ENCODE measurements at places on chromosomes 7 and 10. TPM values are rescaled to one million over a fixed set of nuclear protein-coding genes. Genes with fewer than 3 reads are reported as not detected.

- DNase-seq, result peak; percentile 62
Measured at GRCh38 chr7:149147752-149148653, 750 bp downstream of the ZNF398 start.

DNA sequence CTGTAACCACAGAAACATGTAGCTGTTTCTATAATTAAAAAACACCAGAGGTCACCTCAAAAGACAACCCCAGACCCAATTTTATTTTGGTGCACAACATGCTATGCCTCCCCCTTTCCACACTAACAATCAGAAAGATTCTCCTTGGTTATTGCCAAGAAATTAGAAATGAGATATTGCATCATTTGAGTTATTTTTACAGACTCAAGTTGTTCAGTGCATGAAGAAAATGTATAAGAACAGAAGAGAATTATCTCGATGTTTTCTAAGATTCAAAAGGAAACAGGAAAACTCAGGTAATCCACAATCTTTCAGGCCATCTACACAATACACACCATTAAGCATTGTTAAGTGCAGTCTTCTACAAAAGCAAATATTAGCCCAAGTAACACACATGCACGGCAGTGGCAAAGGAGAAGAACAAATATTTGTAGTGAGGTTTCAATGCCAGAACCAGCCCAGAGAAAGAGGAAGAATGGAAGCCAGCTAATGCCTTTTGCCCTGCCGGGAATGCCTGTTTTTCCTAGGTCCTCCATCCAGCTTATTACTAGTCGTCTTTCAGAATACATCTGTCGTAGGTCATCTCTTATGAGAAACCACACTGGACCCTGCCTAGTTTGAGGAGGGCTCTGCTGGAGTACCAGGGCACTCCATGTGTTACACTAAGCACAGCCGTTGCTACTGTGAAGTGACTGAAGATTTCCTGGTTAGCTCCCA, 67.6 kb upstream of the C1GALT1 start:
- no peak for DNase-seq

DNA sequence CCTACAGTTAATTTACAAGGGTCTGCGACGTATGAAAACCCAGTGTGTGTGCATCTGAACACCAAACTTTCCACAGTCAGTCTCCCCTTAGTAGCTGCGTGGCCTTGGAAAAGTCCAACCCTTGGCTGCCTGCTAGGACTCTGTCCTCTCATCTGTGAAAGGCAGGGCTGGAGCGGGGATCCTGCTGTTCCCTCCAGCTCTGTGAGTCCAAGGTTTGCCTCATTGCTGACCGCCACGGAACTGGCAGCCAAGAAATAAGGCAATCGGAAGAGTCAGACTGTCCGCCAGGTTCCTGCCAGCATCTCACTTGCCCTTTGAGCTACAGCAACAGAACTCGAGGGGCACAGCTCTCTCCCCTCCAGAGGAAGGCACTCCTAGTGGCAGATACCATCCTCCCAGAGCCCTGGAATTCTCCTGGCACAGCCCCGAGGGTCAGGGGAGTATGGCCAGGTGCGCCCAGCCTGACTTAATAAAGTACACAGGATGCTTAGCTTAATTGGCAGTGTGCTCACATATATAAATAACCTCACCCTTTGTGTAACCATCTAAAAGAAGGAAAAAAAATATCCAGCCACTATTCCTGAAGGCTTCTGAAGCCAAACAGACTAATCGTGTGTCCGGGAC, 530.1 kb upstream of the FOXK1 start:
- DNase-seq, result peak; percentile 32

Gene PDK4
- 13.6 TPM for total RNA-seq

Gene HABP2
- total RNA-seq, result 0.04 TPM

Gene FAM221A
- 1.9 TPM for total RNA-seq

Gene SLC18A3
- total RNA-seq, result not detected

- DNase-seq, result peak; percentile 51
Measured at GRCh38 chr7:1926908-1927306, 256.8 kb downstream of the ELFN1 start.

- peak; percentile 22 for DNase-seq
Measured at GRCh38 chr10:98295401-98295811, 27.4 kb upstream of the LOXL4 start.

DNA sequence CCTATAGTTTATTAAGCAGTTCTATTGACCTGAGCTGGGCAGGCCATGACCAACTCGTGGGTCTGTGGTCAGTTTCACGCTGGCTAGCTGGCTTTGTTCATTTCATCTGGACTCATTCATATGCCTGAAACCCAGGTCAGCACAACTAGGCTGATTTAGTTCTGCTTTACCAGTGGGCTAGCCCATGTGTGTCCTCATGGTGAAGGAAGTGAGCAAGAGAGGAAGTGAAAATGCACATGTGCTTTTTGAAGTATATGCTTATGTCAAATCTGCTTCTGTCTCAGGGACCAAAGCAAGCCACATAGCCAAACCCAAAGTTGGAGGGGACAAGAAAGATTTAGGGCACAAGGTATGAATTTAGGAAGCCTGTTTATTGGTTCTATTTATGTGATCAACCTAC, 154.5 kb downstream of the RNF133 start:
- DNase-seq, result peak; percentile 54

DNA sequence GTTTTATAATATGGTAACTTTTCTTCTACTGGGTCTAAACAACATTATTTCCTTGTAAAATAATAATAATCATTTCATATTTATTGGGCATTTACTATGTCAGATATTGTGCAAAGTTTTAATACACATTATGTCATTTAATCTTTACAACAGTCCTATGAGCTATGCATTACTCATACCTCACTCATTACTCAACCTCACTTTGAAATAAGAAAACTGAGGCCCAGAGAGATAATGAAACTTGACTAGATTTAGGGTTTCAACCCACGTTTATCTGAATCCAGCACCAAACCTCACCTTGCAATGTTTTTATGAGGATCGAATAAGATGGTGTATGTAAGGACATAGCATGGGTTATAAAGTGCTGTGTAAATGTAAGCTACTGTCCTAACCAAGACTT, 153.2 kb upstream of the SLC13A1 start:
- no peak for DNase-seq

- no peak for DNase-seq
Measured at GRCh38 chr10:62426086-62426485, 51.9 kb downstream of the ZNF365 start.

DNA sequence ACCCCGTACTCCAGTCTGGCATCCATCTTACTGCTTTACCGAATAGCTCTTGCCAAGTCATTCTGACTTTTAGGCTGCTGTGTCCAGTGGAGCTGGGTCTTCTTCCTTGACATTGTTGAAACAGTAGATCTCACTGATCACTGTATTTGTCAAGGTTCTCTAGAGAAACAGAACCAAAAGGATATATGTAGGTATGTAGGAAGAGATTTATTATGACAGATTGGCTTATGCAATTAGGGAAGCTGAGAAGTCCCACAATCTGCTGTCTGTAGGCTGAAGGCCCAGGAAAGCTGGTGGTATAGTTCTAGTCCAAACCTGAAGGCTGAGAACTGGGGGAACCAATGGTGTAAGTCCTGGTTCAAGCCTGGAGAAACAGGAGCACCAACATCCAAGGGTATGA, 12.1 kb upstream of the PRRT4 start:
- DNase-seq, result no peak

GRCh38 chr7:27179030-27179429, 4.9 kb upstream of the HOXA10 start:
- DNase-seq, result peak; percentile 72

DNA sequence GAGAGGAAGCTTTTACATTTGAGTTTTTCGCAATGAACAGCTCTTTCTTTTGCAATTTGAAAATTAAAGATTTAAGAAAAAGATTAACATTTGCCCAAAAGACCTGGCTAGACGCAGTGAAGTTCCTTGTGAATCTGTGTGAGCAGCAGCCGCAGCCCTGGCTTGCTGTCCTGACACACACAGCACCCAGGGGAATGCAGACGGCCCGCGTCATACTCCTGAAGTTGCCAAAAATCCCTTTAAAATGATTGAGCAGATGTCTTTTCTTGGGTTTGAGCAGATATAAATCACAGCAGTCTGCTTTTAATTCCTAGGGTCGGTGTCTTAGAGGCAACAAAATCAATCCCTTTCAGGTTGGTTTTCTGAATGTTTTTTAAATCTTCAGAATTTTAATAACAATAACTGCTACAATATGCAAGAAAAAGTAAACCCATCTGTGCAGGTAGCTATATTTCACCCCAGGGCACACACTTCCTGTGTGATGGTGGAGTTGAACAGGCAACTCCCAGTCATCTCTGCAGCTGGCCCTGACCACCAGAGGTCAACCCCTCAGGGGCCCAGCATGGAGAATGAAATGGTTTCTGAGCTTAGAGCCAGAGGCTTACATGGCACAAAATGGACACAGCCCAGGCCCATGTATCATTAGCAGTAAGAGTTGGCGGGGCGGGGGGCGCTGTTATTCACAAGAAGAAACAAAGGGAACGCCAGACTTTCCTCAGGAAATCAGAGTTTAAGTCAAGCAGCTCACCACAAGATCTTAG, 32.2 kb upstream of the TRIL start:
- peak; percentile 92 for DNase-seq

DNA sequence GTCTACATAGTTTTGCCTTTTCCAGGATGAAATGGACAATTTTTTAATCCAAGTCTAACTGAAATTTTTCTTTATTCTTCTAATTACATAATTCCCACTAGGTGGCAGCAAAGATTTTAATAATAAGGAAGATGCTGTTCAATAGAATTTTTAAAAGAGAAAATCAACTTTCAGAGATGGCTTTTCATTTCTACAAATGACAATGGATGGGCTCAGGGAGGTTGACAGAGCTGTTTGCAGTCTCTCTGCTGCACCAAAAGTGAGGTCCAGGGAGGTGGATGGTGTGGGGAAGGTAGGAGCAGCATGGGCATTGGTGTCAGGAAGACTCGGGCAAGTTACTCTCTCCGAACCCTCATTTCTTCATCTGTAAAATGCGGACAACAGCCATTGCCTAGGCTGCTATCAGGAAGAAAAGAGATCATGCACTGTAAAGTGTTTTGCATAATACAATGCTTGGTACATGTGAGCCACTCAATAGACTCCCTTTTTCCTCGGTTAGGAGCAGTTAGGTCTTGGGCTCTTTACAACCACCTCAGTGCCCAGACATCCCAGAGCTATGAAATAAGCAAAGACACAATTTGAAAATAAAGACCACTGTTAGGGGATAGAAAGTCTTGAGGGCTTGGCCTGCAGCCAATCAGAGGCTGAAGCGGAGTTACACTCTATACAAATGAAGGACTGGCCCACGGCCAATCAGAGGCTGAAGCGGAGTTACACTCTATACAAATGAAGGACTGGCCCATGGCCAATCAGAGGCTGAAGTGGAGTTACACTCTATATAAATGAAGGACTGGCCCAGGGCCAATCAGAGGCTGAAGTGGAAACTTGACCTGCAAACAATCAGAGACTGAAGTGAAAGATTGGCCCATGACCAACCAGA, 107.1 kb downstream of the ABLIM1 start:
- peak; percentile 82 for DNase-seq

Gene TIMM23B
- total RNA-seq, result 14.3 TPM

Gene NKX6-2
- not detected for total RNA-seq

DNA sequence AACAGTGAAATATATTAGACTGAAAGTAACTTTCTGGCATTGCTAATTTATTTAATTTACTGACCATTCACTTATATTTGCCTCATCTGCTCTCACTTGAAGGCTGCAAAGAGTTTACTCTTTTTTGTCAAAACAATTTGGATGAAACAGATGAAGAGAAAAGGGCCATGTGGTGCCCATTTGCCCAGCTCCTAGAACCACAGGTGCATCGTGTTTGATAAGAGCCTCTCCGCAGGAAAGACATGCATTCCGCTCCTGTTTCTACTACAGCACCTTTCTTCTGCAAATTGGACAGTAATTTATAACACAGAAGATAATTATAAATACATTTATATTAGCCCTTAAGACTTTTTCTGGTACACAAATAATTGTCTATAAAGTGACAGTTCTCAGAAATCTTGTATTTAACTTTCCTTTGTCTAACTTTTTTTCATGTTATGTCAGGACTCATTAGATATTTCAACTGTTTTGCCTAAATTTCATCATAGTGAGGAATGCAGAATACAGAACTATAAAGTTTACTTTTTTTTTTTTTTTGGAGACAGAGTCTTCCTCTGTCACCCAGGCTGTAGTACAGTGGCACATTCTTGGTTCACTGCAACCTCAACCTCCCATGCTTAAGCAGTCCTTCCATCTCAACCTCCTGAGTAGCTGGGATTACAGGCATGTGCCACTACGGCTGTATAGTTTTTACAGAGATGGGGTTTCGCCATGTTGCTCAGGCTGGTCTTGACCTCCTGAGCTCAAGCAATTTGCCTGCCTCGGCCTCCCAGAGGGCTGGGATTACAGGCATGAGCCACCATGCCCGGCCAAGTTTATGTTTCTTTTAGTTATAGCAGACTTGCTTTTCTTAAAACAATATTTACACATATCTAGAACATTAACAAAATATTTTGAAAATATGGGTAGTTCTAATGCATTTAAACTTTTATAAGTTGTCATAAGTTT, 869 bp downstream of the LAMB4 start:
- no peak for DNase-seq

Gene NOC3L
- total RNA-seq, result 20.6 TPM

- no peak for DNase-seq
Measured at GRCh38 chr7:14600766-14601367, 301.7 kb downstream of the DGKB start.

Gene UCN3
- total RNA-seq, result not detected

Gene TNS3
- total RNA-seq, result 28.5 TPM

DNA sequence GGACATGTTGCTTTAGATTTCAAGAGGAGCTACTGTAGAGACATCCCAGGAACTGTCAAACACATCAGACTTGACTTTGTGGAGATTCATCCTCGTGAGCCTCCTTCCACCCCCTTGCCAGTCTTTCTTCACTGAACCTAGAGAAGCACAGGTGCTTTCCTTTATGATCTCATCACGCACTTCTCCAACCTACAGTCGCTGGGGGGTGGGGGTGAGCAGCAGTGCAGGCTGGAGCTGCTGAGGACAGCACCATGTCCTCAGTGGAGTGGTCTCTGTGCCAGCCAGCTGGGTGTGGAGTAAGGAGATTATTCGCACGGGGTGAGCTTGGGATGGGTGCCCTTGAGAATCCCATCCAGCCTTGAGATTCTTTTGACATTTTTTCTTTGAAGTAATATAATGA, 88.1 kb downstream of the VOPP1 start:
- no peak for DNase-seq
